ENCODE measurements at places on chromosomes 5 and 9.
A peak's percentile ranks its signal among the peaks of the same experiment; 100 is the strongest.

- DNase-seq: no peak
Measured at GRCh38 chr9:130881516-130881915, 15.1 kb downstream of the QRFP start.

DNA sequence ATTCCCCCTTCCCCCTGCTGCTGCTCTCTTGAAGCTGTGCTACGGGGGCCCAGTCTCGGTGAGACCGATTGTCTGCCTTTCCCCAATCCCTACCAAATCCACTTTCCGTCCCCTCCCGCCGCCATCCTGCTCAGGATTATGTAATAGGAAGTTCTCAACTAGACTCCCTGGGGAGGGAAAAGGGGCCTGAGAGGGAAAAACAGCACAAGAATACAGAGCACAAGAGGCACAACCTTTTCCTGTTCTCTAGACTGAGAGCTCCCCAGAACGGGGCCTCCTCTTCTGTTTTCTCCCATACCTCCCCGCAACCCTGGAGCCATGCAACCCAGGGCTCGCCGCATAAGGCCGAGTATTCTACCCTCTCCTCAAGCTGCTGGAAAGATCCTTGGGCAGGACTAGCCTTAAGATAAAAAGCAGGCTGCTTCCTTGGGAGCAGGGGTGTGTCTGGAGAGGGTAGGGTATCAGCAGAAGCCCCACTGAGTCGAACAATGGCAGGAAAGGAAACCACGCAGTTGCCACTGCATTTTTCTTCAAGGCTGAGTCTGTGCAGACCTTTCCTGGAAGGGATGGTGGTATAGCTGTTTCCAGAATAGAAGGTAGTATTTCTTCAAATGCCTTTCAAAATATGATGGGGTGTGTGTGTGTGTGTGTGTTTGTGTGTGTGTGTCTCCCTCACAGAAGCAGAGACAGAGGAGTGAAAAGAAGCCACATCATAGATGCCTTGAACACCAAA, 12.9 kb downstream of the MYORG start:
- no peak for DNase-seq

GRCh38 chr9:93523518-93524144, 52.8 kb upstream of the PHF2 start:
- DNase-seq: no peak

DNA sequence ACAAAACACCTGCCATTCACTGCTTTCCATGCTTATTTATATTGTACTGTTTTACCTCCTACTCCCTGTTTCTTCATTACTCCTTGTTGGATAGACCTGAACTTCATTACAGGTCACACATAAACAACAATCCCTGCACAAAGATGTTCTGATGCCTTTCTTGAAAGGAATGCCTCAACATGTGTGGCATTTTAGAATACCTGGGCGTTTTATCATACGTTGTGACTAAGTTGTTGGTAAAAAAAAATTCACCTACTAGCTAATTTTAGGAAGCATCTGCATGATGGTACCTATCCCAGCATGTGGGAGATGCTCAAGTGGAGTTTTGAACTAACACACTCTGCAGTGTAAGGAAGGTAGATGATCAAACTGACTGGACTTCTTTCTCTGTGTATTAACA, 604.1 kb downstream of the TAF11L14 start:
- DNase-seq: peak; percentile 92

DNA sequence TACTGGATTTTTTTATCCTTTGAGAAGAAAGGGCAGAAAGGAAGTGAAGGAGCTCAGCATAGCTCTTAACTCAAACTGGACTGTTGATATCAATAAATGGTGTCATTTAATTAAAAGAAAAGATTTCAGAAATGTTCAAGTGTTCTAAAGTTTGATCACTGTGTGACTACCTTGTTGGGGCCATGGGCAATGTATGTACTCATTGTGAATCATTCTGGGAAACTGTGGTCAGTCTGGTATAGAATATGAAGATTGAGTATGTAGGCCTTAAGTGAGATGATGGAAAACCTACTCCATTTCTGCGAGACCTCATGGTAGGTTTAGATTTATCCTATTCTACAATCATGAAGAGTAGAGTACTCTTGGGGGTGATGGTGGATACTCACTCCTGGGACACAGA, 164.5 kb upstream of the RGS7BP start:
- DNase-seq: no peak

- DNase-seq: no peak
Measured at GRCh38 chr5:179375236-179375685, 30.0 kb upstream of the ADAMTS2 start.

- no peak for DNase-seq
Measured at GRCh38 chr5:147539053-147539452, 29.2 kb upstream of the DPYSL3 start.

DNA sequence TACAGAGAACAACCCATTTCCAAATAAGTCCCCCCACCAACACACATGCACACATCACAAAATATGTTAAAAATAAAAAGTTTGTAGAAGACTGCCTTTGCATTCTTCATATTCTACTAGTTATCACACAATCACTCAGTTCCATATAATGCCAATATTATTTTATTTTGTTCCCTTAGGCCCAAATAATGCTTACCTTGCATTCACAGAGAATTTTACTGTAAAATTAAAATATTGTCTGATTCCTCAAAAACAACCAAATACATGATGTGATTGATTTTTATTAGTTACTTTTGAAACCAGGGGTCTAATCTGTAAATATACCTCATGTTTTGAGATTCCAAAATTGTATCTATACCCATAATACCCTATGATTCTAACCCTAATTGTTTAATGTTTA, 536.9 kb downstream of the CDH12 start:
- no peak for DNase-seq

DNA sequence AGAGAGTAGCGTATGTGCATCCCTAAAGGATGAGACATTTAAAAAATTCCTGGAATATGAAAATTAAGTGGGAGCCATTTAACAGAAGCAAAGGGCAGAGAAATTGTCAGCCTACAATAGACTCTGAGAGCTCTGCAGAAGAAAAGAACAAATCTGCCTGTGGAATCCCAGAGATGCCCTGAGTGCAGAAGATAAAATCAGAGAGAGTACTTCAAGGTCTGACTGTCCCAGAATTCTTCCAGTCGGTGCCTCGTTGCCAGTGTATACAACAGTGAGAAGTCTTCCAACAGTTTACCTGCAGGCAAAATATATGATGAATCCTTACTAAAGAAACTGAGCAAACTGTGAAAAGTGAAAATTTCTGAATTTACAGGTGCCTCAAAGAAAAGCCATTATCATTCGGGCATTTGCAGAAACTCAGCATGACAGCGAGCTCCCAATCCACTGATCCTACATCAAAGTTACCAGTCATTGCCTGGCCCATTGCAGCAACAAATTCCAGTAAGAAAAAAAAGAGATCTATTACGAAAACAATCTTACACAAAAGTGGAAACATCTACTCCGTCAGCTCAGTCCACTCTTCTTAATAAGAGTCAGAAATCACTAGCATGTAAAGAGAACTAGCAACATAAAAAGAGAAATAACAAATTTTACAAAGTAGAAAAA, 92.8 kb upstream of the VCAN start:
- no peak for DNase-seq

GRCh38 chr5:5011151-5011550, 129.0 kb upstream of the ADAMTS16 start:
- no peak for DNase-seq

DNA sequence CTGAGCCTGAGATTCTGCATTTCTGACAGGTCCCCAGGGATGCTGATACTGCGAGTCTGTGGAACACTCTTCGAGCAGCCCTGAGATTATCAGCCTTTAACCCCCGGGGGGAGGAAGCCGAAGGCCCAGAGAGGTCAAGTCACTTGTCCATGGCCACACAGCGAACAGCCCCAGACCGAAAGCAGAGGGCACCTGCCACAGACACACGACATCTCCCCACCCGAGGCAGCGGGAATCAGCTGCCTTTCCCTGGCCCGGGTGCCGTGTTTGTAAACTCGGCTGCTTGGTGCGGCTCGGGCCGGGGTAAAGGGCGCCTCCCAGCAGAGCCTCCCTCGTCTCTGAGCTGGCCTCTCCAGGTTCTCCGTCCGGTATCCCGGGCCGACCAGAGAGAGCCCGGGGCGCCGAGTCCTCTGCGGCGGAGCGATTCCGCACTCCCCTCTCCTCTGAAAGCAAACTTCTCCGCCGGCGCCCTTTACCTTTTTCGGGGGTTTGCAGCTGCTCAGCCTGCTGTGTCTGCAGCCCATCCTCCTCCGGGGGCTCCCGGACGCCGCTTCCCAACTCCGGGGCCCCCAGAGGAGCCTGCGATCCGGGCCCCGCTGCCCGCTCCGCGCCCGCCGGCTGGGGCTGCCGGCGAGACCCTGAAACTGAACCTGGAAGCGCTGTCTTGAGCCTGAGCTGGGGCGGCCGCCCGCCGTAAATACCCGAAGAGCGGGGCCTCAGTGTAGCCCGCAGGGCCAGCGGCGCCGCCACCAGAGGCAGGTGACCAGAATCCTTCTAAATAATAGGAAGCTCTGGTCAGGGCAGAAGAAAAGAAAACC, at the start of gene CCDC69:
Gene CCDC69, minus strand, starts transcription at position 646 of the 818 bp plus-strand sequence. Its CDS starts 122 bp downstream, at position 524.
- DNase-seq: no peak

Data from foreskin keratinocyte (primary cell).